T-helper 1 cell (primary cell): ENCODE measurements at places on chromosomes 11 and 22.

- no peak for DNase-seq
Measured at GRCh38 chr11:86219311-86220193, 25.0 kb upstream of the EED start.

GRCh38 chr11:73991471-73992006, 8.9 kb upstream of the UCP2 start:
- no peak for DNase-seq

- no peak for DNase-seq
Measured at GRCh38 chr11:75796091-75796435, 18.9 kb upstream of the UVRAG start.

DNA sequence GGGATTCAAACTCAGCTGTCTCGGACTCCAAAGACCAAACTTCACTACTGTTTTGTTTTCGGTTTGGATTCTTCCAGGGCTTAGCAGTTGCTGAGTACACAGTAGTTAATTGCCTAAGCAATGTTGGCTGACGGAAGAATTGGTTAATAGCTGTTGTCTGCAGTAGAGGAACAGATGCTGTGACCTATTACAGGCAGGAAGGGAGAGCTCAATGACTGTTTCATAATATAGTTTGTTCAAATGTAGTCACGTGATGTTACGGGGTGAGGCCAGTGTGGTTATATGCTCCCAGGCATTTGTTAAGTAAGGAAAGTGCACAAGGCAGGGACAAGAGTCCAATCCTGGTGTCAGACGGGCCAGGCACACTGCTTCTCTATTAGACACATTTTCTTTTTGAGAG, 222.6 kb upstream of the CCDC90B start:
- DNase-seq: no peak

GRCh38 chr11:62131170-62131464, 7.3 kb downstream of the INCENP start:
- DNase-seq: no peak

DNA sequence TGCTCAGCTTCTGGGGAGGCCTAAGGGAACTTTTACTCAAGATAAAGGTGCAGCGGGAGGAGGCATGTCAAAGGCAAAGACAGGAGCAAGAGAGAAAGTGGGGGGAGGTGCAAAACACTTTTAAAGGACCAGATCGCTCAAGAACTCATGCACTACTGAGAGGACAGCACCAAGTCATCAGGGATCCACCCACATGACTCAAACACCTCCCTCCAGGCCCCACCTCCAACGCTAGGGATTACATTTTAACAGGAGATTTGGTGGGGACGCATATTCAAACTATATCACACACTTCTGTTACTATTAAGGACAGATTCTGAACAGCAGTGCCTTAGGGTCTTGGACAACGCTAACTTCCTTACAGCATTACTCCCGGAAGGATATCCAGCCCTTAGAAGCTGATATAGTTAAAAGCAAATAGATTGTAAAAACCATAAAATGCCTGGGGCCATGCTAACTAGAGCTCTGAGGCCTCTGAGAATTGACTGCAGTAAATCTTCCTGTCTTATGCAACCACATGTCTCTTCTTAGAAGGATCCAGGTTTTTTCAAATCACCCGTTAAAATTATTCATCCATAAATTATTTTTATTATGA, 16.7 kb upstream of the ZC3H12C start:
- no peak for DNase-seq

GRCh38 chr22:24416095-24416494, 11.3 kb upstream of the ADORA2A start:
- DNase-seq: no peak

DNA sequence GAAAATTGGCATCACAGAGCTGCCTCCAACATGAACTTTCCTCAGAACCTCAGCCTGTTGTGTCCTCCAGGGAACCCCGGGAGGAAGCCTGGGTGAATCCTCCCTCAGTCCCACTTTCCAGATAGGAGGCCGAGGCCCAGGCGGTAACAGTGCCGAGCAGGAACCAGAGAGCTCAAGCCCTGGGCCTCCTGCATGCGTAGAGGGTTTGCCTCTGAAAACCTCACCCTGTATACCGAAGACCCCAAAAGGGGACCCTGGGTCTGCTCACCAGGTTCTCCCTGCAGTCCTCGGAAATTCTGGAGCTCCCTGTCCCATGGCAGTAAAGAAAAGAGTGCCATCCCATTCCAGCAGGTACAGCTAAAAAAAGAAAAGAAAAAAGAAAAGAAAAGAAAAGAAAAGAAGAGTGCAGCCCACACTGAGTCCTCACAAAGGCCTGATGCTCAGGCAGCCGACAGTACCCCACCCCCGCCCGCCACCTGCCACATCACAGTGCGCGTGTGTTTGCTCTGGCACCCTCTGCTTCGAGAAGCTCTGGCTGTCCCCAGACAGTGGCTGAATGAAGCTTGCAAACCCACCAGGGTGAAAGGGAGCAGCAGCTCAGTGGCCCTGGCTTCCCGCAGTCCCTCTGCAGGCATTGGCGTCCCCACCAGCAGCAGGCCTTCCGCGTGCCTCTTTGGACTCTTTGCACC, 28.4 kb upstream of the FADD start:
- no peak for DNase-seq

DNA sequence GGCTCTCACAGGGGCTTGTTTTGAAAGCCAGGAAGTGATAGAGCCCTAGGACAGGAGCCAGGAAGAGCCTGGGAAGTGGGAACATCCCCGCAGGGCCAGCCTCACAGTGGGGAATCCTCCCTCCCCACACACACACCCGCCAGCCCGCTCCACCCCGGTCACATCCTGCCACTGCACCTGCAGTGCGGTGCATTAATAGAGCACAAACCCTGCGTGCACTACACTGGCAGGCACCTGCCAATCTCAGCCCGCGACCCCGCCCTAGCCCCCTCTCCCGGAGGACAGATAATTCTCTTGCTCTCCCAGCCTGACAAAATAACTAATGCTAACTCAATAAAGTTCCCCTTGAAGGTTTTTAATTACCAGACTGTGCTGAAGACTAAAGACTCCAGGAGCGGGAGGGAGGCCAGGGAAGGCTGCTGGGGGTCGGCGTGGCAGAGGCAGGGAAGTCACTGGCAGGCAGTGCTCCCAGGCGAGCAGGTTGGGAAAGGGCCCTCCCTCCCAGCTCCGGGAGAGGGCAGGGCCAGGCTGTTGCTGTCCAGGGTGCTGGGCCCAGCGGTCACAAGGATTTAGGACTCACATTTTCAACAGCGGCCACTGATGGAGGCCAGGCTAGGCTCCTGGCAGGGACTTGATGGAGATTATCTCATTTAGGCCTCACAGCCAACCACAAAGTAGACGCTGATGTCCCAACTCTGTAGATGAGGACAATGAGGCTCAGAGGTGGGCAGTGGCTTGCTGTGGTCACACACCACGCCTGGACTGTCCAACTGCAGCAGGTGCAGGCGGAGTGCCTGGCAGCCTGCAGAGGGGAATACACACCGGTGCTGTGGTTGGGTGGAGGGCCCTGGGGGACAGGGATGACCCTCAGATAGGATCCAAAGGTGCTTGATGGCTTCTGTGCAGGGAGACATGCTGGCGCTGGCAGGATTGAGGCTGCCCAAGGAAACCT, 23.9 kb upstream of the TCF20 start:
- DNase-seq: no peak
